ENCODE measurements at places on chromosomes 4 and X. TPM values are rescaled to one million over a fixed set of nuclear protein-coding genes. Genes with fewer than 3 reads are reported as not detected.

NSG1 gene
- 58.5 TPM for total RNA-seq

CT45A2 gene
- total RNA-seq, result not detected

KLHL2 gene
- 26.7 TPM for total RNA-seq

TBX22 gene
- total RNA-seq, result not detected

PPARGC1A gene
- 0.60 TPM for total RNA-seq

CABS1 gene
- not detected for total RNA-seq

AMMECR1 gene
- 17.5 TPM for total RNA-seq

DACH2 gene
- not detected for total RNA-seq

GPRASP1 gene
- 1.2 TPM for total RNA-seq

GLRA3 gene
- total RNA-seq, result not detected

UGT2B11 gene
- total RNA-seq, result not detected

All from esophagus mucosa (tissue), 1 donor.